BJ (cell line): ENCODE measurements at places on chromosomes 2 and 18.

GRCh38 chr2:71659868-71660518 lies 206.6 kb downstream of the DYSF start:
- no peak for DNase-seq

GRCh38 chr2:197198890-197199289 lies 111.7 kb downstream of the ANKRD44 start:
- DNase-seq = no peak

- no peak for DNase-seq
These were observed 1.2 kb downstream of the SLC35F5 start for GRCh38 chr2:113755035-113755834.

- DNase-seq = no peak
These were observed 151.6 kb downstream of the FSHR start for GRCh38 chr2:49002750-49003149.

DNA sequence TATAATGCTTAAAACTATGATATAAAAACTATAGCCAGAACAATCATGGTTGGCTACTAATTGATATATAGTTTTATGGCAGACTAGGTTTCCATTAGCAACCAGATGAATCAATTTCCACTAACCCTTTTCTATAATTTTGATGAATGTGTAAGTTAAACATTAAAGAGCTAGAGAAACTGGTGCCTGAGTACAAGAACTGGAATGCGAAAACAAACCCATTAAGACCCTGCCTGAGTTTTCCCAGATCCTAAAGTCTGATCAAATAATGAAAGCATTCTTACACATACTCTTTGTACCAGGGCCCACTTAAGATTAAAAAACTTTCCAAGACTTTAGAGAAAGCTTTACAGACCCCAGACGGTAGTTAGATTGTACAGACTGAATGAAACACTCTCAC lies 21.3 kb downstream of the MRPL19 start:
- DNase-seq = no peak

GRCh38 chr18:38413193-38413592 lies 847.6 kb upstream of the CELF4 start:
- DNase-seq = no peak

- no peak for DNase-seq
These were observed 2.9 kb upstream of the SLC9A4 start for GRCh38 chr2:102470168-102470567.

DNA sequence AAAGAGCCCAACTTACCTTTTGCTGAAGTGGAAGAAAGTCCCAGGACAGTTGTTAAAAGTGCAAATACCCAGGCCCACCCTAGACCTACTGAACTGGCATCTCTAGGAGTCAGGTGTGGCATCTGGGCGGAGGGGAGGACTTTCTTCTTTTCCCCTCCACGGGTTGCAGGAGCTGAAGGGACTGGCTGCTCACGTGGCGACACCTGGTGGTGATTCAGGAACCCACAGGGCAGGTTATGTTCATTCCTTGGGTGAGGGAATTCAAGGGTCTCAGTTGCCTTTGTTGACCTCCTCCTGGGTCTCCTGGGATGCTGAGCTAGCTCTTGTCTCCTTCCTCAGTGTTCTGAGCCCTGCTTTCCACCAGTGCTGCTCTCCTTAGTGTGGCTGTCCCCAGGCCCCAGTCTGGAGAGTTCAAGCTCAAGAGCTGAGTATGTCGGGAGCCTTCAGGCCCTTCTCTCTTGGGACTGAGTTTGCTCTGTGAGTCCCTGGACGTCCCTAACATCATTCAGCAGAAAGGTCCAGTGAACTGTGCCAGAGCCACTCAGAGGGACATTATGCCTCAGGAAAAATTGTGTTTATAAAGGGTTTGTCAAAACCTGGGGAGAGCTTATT lies 56.9 kb downstream of the DYSF start:
- no peak for DNase-seq
